ENCODE measurements at places on chromosomes 7 and 10.

DNA sequence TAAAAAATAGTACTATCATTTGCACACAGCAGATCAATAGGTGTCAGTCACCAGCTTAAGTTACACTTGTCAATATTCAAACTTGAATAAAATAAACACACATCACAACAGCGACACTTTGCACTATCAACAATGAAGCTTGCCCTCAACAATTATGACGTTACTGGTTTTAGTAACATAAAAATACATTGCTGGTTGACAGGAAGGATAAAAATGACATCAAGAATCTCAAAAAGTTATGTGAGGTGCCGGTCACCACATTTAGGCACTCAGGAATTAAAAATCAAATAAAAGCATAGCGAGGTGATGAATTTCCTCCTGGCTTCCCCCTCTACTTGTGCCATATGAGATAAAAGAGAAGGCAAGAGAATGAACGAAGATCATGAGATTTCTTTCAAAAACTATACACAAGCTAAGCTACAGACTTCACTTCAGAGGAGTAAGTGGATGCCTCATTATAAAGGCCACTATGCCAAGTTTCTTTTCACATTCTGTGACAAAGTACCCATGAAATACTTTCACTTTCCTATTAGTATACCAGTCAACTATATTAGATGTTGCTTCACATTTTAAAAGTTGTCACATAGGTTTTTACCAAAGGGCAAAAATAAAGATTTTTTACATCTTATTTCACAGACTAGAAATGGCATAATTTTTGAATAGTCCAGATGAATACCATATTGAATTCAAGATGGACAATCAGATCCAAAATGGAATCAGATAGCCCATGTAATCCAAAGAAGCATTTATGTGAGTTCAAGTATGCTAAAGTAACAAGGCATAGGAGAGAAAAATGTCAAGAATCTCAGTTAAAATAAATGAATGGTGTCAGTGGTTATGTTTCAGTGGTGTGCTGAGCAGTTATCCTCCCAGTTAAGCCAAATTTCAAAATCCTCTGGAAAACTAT is 3.6 kb downstream of the CCDC71L start:
- no peak for ATAC-seq

DNA sequence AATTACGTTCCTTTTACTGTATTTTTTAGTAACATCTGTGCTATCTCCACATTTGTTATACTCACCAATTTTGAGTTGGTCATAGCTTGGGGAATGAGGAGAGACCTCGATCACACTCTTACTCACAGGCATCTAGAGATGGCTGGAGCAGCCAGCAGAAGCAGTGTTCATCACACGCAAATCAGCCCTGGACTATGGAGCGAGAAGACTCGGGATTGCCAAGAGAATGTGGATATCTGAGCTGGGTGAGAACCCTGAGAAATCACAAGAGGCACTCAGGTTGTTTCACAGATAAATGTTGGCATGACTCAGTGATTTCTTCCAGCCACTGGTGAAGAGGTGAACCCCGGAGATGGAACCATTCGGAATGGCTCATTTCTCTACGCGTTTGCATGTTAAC is 820.1 kb upstream of the IGFBP3 start:
- ATAC-seq = no peak

DNA sequence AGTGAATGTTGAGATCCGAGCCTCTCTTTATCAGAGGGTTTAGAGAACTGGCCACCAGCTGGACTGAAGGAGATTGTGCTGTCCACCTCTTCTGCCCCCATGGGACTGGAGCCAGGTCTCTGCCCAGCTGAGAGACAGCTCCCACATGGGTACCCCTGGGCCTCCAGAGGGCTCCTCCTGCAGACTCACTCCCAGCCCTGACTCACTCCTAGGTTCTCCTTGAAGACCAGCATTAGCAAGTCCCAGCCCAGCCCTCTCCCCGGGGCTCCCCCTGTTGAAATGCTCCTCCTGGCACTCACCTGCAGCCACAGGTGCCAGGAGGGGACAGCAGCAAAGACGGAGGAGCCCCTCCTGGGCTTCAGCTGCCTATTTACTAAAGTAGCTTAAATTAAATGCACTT is 126.9 kb downstream of the CXCL12 start:
- no peak for ATAC-seq

- ATAC-seq = no peak
Measured at GRCh38 chr10:132422903-132423825, 26.2 kb downstream of the PWWP2B start.

DNA sequence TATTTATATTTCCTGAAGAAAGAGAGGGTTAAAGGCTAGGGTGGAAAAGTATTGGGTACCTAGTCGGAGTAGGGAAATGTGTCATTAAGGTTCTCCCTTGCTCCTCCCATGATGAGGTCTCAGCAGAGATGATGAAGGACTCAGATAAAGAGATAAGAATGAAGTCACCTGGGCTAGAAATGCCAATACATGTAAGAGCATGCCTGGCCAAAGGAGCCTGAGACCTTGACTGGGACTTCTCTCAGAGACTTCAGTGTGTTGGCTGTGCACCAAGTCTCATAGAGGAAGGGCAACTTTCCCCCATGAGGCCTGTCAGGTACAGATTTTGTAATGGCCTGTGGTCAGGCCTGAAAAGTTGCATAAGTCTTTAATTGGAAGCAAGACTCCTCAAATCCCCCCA is 361.0 kb upstream of the CDC14C start:
- no peak for ATAC-seq

GRCh38 chr7:40470817-40471216 is 336.0 kb downstream of the SUGCT start:
- no peak for ATAC-seq

DNA sequence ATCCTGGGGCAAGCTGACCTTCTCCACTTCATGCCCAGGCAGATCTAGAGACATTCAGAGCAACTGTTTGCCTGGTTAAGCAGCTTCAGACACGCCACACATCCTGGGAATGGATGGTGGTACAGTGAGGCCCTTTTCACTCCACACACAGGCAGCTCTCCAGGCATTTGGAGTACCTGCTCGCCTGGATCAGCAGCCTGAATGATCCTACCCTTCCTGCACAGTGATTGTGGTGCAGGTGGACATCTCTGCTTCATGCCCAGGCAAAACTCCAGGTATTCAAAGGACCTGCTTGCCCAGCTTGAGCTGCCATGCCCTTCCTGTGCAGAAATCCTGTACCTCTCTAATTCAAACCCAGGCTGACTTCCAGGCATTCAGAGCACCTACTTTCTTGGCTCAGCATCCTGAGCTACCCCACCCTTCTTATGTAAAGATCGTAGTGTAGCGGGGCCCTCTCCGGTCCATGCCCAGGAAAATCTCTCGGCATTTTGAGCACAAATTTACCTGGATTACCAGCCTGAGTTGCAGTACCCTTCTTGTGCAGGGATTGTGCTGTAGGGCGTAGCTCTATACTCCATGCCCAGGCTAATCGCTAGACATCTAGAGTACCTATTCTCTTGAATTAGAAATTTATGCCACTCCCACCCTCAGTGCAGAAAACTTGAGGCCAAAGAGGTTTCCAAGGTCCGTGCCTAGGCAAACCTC is 972.8 kb downstream of the ANKRD7 start:
- peak; percentile 84 for ATAC-seq

- ATAC-seq = no peak
Measured at GRCh38 chr10:71750986-71751385, 22.3 kb downstream of the VSIR start.

- ATAC-seq = no peak
Measured at GRCh38 chr10:123270221-123270620, 116.0 kb downstream of the BUB3 start.

DNA sequence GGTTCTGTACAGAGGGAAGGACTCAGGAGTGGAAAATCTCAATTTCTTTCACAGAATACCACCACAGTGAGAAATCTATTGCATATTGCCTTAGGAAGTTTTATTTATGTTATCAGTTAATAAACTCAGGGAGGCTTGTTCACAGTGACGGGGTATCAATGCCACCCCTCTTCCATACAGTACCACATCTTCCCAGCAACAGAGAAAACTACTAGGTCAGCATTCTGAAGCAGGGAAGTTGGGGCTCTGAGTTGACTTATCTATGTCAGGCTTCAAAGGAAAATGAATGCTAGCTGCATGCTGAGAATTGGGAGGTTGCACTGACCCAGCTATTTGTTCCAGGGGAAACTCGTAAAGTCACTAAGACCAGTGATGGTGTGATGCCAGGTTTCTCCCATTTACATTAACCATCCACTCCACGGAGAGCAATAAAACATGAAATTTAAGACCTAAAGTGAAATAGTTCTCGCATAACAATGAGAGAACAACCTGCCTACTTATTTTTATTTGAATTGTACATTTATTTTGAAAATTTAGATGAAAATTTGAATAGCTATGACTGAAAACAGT is 266.7 kb downstream of the RNLS start:
- no peak for ATAC-seq

DNA sequence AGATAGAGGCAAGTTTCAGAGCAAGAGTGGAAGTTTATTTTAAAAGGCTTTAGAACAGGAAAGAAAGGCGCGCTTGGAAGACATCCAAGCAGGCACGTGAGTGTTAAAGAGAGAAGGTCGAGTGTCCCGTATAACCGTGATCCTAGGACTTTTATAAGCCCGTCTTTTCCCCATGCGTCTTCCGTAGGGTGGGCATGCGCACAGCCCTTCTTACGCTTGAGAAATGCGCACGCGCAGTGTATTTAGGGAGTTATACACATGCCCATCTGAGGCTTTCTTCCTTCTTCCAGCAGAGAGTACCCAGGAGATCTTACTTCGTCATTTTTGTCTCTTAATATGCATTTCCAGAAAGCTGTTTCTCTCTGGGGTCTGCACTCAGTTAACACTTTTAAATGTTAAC is 52.4 kb downstream of the CALD1 start:
- ATAC-seq = no peak

DNA sequence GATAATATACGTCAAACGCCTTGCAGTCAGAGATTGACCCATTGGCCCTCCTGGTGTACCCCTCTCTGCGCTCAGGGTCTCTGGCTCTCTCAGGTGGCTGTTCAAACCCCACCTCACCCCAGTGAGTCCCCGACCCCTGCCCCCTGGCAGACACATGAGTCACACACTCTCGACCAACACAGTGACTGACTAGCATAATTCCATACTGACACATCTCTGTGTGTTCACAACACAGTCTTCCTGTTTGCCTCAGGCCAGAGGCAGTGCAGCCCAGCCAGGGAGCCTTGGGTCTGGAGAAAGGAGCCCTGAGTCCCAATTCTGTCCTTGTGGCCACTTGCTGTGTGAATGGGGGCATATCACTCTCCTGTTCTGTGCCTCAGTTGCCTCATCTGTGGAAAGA is 40.1 kb downstream of the PALD1 start:
- peak; percentile 22 for ATAC-seq

- ATAC-seq = no peak
Measured at GRCh38 chr10:124389613-124390361, 28.9 kb downstream of the OAT start.

GRCh38 chr7:36214608-36215456 is 61.8 kb downstream of the EEPD1 start:
- ATAC-seq = no peak

DNA sequence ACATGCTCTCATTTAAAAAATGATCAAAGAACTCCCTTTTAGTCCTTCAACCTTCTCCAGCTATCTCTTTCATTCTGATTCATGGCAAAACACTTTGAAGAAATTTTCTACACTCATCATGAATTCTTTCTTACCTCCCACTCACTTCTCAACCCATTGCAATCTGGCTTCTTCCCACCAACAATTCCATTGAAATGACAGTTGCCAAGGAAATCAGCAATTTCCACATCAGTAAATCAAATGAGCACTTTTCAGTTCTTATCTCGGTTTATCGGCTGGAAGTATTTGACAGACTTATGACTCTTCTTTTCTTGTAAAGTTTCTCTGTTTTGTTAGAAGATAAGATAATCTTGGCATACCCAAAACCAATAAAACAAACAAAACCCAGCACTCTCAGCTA is 99.1 kb upstream of the CACNA2D1 start:
- no peak for ATAC-seq

DNA sequence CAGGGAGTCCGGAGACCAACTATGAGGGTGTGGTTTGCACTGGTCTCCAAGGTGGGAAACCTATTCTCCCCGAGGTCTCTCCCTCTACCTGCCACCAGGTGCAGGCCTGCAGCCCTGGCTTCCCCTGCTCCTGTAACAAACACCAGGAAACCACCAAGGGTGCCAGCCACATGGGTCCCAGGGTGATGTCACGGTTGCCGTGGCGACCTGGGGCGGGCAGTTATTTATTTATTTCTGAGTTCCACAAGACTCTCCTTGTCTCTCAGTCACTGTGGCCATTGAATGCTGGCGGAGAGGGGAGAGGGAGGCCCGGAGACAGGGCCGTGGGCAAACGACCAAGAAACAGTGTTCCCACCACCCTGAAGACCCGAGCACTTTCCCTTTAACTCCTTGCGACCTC is 27.0 kb downstream of the MMD2 start:
- ATAC-seq = no peak

- no peak for ATAC-seq
Measured at GRCh38 chr7:24472093-24472492, 101.2 kb upstream of the PALS2 start.
